ENCODE measurements at places on chromosomes 6 and 20.
A peak's percentile ranks its signal among the peaks of the same experiment; 100 is the strongest.

DNA sequence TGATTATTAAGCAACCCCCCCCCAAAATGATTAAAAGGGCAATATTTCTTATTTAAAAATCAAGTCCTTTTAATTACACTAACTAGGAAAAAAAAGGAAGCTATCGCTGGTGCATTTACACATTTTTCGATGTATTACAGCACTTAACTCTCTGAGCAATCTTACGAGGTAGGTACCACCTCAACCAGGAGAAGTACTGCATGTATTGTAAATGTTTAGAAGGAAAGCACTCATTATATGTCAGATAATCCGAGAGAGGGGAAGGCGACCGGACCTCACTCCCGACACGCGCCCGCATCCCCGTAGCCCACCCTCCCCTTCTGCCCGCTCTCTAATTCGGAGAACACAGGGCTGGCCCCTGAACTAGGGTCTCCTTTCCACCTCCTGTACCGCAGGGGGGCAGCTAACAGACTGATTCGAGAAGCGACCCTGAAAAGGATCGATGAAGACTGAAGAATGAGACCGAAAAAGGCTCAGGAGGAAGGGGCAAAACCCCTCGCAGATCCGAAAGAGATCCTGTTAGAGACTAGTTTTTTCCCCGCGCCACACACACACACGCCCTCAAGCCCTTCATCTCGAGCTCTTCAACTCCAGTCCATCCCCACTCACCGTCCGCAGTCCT lies 337 bp downstream of the ESF1 start:
- no peak for DNase-seq

- peak; percentile 79 for DNase-seq
Measured at GRCh38 chr6:149648148-149649145, at the start of gene KATNA1. KATNA1 (minus strand) TSS chr6:149648714; CDS start chr6:149638547, 10,167 bp downstream.

DNA sequence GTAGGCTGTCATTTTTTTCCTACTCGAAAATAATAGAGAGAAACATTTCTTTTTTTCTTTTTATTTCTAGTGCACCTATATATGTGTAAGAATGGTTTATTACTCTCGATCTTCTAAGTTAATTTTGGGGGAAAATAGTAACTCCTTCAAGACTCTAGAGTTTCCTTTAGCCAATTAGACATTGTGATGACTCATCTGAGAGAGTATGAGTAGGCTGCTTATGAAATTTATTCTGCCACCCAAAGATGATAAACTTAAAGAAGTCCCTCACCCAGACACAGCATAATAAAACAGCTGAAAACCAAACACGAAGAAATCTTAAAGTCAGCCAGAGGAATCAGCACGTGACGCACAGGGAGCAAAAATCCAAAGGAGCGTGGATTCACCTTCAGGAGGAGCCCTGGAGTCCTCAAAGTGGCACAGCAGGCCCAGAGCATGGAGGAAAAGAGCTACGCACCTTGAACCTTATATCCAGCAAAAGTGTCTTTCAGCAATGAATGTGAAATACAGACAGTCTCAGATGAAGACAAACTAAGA lies 81.9 kb downstream of the ERMARD start:
- no peak for DNase-seq

DNA sequence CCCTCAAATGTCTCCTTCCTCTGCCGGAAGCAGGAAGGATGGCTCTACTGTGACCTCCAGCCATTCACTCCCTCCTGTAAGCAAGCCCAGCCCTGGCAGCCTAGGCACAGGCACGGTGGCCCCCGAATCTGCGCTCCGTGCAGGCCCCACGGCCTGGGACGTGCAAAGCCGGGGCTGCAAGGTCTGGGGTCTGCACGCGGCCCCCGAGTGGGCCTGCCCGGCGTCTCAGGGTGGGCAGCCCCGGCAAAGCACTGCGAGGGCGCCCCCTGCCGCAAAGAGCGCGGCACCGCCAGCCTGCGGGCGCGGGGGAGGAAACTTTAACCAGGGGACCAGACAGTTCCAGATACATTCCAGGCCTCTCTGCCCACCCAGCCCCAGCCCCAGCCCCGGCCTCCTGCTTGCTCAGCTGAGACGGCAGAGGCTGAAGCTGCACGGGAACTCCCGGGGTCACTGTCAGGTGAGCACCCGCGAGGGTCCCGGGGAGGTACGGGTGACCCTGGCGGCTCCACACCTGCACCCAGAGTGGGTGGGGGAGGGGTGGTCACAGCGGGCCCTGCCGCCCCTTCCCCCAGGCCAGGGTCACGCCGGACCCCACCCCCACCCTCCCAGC lies 98.8 kb downstream of the ASXL1 start:
- no peak for DNase-seq

DNA sequence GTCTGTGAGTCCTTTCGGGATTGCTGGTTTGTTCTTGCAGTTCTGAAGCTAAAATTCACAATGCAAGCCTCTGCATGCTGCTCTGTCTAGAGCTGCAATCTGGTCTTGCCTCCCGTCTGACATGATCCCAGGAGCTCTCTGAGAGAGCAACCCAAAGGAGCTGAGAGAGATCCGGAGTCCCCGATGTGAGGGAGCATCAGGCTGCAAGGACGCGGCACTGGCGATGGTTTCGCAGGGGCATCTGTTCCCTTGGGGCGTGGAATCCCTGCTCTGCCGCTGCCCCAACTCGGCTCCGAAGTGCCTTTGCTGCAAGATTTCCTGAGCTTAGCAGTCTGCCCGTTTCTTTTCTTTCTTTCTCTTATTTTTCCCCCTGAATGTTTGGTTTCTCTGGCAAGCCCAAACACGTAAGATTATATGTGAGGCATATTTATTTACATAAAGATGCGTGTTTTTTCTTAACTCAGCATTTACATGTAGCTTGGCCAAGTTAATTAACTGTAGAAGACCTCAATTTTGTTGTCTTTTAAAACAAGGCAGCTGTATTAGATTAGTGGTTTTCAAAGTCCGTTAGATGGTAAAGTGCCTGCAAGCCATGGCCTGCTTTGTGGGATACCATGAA lies 873.0 kb downstream of the KIF16B start:
- no peak for DNase-seq

DNA sequence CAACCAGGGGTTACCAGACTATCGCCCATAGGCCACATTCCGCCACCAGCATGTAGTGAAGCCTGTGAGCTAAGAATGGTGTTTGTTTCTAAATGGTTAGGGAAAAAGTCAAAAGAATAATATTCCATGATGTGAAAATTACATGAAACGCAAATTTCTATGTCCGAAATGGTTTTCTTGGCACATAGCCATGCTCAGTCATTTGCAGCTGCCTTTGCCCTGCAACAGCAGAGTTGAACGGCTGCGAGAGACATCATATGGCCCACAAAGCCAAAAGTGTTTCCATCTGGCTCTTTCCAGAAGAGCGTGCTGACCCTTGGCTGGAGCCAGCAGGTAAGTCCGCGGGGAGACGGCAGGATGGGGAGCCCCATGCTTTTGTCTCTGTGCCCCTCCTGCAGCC lies 60.7 kb downstream of the FAM120B start:
- no peak for DNase-seq

DNA sequence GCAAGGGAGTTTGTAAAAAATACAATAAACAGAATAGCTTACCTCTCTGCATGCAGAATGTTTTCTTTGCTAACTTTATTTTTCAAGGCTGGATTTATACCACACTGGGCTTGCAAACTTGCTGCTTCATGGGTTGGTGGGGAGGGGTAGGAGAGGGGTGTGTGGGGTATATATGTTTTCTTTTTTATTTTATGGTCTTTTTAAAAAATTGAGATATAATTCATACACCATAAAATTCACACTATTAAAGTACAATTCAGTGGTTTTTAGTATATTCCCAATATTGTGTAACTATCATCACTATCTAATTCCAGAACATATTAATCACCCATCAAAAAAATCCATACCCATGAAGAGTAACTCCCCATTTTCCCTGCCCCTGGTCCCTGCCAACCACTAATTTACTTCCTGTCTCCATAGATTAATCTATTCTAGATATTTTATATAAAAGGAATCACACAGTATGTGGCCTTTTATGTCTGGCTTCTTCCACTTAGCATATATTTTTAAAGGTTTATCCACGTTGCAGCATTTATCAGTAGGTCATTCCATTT lies 14.3 kb upstream of the TRPC4AP start:
- no peak for DNase-seq

GRCh38 chr6:56718236-56718635 lies 75.5 kb upstream of the DST start:
- no peak for DNase-seq

DNA sequence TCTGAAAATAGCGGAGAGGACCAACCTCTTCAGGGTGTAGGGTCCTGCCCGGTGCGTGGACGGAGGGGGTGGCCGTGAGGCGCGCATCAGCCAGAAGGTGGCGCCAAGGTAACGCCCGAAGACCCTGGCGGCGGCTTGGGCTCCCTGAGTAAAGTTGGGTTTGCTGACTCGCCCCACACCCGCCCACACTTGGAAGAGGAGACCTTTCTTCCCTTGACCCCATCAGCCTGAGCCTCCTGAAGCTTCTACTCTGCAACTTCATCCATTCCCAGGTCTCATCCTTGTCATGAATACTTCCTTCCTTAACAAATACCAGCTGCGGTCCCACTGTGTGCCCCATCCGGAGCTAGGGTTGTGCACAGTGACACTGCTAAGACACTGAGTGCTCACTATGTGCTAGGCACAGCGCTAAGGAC lies 14.6 kb downstream of the CD40 start:
- DNase-seq = peak; percentile 44

All from activated CD4-positive, alpha-beta T cell treated with anti-CD3 and anti-CD28 coated beads for 1 hour (primary cell).